ENCODE measurements at places on chromosomes 1 and 21.
A peak's percentile ranks its signal among the peaks of the same experiment; 100 is the strongest.

- DNase-seq = no peak
Observed at GRCh38 chr1:229108598-229109201, 162.2 kb upstream of the RAB4A start.

DNA sequence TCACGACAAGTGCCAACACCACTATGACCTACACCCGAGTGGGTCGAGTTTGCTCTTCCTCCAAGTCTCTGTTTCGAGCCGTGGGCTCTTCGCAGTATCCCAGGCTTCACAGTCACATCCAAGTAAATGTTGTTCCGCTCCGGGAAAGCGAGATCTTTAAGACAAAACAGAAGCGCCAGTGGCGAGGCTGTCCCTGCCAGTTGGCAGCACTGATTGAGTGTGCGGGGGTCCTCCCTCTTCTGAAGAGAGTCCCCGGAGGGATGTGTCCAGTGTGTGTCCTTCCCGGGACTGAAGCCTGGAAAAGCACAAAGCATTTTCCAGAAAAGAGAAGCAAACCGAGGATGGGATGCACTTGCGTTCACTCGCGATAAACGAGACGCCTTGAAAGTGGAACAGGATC lies 158.9 kb downstream of the PRDM16 start:
- no peak for DNase-seq

DNA sequence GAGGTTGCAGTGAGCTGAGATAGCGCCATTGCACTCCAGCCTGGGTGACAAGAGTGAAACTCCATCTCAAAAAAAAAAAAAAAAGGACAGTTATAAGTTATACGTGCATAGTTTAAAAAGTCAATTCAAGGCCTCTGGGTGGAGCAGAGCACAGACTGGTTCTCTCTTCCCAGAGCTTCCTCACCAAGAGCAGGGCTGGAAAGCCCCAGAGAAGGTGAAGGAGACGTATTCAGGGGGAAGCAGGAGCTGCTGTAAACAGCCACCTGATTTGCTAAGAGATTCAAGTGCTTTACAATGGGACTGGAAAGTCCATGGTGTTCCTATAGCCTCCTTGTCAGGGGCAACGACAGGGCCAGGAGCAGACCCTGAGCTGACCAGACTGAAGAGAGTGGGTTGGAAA lies 85.0 kb upstream of the LYST start:
- no peak for DNase-seq

DNA sequence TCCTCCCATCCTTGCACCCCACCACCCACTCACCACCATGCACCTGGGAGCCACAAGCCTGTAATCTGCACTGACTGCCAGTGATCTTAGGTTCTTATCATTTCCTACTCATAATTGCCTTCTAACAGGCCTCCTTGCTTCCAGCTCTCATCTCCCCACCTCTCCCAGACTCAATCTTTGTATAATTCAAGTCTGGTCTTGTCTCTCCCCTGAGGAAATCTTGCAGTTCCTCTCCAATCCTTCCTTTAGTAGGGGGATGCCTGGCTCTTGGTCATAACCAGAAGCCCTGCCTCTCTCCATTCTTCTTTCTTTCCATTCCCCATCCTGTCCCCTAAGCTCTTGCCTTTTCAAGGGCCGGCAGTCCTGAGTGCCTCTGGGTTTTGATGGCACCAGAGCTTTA lies 27.8 kb downstream of the PIGM start:
- DNase-seq = no peak

- DNase-seq = no peak
Observed at GRCh38 chr1:153659656-153660055, 1.2 kb downstream of the SNAPIN start.

DNA sequence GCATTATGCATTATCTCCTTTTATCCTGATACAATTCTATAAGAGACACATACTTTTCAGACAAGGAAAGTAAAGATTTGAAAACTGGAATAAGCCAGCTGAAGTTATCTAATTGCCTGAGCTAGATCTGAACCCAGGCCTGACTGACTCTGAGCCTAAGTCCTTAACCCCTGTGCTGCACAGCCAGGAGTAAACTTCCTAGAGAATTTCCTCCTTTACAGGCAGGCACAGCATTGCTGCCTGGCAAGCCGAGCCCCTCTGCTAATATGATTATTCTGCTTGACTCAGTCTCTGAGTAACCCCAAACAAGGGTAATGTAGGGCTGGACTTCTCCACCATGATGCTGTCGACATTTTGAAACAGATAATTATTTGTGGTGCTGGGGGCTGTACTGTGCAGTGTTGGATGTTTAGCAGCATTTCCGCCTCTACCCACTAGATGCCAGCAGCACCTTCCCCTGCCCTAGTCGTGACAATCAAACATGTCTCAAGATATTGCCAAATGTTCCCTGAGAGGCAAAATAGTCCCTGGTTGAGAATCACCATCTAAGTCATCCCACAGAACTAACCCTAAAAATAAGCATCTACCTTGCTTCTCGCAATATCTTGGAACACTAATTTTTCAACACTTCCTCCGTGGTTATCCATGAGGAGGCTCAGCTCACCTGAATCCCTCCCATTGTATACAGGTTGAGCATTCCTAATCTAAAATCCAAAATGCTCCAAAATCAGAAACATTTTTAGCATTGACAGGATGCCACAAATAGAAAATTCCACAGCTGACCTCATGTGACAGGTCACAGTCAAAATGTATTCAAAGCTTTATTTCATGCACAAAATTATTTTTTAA lies 18.5 kb downstream of the CAMK1G start:
- DNase-seq = peak; percentile 43

DNA sequence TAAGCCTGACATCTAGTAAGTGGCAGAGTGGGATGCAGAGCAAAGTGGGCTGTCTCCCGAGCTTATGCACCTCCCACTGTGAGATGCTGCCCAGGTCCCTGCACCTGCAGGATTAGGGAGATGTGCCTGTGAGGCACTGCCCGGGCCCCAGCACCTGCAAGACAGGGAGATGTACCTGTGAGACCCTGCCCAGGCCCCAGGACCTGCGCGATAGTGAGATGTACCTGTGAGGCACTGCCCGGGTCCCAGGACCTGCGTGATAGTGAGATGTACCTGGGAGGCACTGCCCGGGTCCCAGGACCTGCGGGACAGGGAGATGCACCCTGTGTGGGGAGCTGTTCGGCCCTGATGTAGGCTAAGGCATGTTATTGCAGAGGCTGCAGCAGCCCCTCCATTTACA lies 622.8 kb downstream of the PTPRU start:
- no peak for DNase-seq

DNA sequence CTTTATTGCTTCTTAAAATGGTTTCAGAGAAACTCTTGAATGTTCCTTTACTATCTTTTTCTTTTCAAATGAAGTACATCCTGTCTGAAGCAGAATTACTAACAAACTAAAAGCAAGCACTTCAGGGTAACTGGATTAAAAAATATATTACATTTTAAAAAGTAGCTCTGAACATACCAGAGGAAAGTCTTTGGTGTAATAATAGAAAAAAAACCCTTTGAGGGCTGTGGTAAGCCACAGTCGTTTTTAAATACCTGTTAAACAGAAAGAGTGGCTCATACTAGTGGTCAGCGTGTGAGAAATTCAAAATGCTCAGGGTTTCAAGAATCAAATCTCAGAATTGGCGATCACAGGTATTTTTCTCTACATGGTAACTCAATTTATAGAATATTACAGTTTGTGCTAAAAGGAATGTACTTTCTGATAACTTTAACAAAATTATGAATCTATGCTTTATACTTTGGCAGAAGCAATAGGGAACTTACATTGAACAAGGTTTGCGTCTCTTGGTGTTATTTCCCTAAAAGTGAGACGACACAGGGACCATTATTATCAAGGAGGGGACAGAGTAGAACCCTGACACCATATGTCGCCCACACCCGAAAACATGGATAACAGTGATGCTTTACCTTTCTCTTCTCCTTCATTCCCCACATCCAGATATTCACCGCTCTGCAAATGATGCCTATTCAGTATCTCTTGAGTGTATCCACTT lies 97.0 kb upstream of the DPH5 start:
- no peak for DNase-seq

DNA sequence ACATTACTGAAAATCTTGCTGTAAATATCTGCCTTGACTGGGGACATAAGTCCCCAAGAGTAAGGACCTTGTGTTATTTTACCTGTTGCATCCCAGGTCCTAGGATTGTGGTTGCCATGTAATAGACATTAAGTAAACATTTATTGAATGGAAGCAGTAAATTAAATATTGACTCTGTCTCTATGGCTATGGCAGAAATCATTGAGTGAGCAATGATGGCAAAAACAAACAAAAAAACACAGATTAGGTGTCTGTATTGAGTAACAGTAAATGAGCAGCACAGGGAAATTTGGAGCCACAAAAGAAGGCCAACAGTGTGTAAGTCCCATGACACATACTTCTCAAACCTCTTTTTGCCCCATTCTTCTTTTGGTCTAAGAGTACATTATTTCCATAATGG lies 240.4 kb downstream of the NFIA start:
- DNase-seq = no peak

GRCh38 chr1:55559161-55559611 lies 344.0 kb upstream of the USP24 start:
- DNase-seq = no peak

DNA sequence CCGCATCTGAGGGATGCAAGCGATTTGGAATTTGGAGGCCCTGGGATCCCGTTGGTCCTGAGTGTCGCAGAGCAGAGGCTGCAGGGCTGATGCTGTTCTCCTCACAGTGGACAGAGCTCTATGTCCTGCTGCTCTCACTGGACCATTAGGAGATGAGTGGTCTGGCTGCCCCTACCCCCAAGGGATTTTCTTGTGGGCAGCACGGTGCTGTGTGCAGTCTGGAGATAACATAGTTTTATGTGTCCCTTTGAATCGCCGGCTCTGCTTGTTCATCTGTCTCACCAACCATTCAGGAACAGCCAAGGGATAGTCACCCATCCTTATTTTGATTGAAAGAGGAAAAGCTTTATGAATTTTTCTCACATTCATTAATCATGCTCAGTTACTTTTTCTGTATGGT lies 49.9 kb downstream of the CHRM3 start:
- no peak for DNase-seq

DNA sequence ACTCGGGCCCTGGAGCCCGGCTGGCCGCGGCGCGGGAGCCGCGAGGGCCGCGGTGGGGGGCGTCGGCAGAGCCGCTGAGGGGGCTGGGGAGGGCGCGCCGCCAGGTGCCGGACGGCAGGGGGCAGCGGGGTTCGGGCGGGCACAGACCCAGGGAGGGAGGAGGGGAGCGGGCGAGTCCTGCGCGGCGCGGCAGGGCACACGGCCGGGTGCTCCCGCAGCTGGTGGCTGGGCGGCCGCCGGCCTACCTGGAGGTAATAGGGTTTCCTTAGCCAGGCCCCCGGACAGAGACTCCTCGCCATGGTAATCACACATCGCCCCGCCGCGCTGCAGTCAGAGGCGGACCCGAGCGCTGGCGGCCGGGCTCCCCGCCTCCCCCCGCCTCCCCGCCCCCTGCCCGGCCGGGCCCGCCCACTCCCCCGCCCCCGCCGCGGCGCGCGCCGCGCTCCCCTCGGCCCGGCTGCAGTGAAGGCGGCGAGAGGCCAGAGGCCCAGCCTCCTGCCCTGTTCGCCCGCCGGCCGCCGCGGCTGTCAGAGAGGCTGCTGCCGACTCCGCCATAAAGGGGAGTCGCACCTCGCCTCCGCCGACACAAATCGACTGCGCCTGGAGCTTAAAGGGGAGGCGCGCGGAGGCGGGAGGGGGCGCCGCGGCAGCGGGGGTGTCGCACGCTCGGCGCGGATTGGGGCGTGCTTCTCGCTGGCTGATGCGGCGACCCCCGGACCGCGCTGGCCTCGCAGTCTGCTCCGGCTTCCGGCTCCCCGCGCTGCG lies at the start of gene DIPK1A:
TSS of gene DIPK1A (minus strand) at position 332 of the 765 bp plus-strand sequence. CDS start at position 299, 33 bp downstream.
- DNase-seq = peak; percentile 74

DNA sequence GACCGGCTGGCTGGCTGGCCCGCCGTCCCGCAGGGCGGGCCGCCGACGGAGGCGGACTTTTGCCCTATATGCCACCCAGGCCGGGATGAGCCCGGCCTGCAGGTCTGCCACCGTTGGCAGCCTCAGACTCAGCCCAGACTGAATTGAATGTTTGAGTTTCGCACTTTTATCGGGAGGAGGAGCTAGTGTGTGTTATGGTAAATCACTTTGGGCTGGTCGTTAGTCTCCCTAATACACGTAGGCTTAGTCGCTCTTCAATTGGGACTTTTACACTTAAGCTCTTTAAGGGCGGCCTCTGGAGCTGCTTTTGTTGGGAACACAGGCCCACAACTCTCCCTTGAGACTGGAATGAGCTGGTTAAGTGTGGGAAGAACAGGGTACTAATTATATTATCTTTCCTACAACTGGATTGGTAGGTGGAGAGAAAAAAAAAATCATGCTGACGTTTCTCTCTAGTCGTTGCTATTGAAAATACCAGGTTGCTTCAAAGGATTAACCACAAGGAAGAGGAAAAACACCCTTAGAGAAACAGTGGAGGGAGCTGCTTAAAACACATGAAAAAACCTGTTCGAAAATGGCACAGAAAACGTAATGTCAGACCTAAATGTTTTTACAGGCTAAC lies 1.4 kb upstream of the IRF2BP2 start:
- DNase-seq = peak; percentile 94

DNA sequence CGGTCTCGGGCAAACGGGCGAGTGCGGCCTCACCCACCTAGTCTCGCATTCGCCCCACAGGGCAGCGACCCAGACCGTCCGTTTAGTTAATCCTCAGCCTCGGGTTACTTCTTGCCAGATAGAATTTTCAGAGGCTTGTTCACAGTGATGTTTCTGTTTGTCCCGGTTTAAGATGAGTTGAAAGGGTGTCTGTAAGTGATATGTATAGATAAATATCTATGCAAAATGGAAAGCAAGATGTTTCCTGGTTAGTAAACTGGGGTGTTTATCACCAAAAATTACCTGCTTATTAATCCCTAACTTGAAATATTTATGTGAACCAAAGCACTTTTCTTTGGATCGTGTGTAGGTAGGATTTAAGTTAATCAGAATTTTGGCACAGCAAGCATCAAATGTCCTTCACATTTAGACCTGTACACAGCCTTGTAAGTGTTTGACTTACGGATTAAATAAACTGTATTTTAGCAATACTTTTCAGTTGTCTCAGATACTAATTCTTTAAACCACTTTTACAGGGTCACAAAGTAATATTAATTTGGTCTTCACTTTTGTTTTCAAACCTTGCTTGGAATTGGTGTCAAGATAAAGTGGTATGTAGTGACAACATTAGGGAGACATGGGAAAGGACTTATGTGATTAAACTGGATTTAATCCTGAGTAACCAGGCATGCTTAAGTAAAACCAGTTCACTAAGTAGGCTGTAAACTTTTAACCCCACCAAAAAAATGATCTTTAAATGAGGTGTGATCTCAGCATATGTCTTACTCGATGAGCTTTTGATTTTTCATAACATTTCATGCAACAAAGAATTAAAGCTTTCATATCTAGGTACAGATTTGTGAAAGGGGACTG lies 914 bp downstream of the ZNF326 start:
- DNase-seq = peak; percentile 67

- DNase-seq = no peak
Observed at GRCh38 chr1:147475488-147475887, 65.8 kb upstream of the BCL9 start.
